NCI-H345 (cell line): ENCODE measurements at places on chromosomes 13 and 19.

- DNase-seq: no peak
These were observed 77.1 kb downstream of the DCLK1 start for GRCh38 chr13:36054041-36054440.

DNA sequence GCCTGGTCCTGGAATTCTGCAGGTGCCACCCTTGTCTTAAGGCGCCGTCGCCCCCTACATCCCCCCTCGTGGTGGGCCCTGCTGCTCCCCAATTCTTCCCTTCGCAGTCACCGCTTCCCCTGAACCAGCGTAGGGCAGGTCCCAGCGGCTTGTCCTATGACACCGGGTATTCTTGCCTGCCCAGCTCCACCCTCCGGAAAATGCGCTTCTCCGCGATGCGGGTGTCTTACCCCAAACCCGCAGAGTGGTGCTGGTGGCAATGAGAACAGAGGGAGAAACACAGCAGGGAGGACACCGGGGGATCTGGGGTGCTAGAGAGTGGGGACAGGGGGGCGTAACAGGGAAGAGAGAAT, 9.0 kb downstream of the ZNF808 start:
- no peak for DNase-seq

GRCh38 chr19:43564800-43565199, 10.5 kb downstream of the XRCC1 start:
- DNase-seq: no peak

- no peak for DNase-seq
These were observed 17.2 kb downstream of the PKN1 start for GRCh38 chr19:14450168-14450874.

DNA sequence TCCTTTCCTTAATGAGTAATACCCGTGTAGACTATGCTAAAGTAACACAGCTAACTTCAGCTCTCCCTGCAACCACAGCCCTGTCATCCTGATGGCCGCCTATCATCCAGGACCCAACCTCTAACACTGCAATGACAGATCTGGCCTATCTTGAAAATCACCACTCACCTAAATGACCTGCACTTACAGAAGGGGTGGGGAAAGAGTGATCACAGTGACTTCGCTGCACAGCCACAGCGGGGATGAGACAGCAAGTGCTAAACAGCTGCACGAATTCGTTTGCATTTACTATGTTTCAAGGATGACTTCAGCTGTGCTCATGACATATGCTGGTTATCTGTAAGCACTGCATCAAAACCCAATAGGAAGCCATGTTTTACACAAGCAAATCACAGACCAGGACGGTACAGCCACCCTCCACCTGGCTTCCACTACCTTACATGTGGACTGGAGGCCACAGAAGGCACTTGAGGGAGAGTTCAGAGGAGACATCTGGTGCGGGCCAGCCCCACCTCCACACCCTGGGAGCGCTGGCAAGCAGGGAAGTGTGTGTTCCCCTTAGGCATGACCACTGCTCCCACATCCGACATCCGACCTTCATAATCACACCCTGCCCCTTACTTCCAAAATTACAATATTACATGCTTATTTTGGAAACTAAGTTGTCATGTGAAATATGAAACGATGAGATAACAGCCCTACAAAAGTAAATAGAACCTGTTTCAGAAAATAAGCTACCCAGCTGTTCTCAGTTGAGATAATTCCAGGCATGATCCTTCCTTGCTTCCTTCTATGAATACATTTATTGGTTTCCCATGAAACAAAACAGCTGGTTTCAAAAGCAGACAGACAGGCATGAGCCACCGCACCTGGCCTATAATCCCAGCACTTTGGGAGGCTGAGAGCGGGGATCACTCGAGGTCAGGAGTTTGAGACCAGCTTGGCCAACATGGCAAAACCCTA, 95.7 kb downstream of the STK24 start:
- DNase-seq: no peak

GRCh38 chr19:38143847-38144246, 80.2 kb downstream of the DPF1 start:
- DNase-seq: no peak

DNA sequence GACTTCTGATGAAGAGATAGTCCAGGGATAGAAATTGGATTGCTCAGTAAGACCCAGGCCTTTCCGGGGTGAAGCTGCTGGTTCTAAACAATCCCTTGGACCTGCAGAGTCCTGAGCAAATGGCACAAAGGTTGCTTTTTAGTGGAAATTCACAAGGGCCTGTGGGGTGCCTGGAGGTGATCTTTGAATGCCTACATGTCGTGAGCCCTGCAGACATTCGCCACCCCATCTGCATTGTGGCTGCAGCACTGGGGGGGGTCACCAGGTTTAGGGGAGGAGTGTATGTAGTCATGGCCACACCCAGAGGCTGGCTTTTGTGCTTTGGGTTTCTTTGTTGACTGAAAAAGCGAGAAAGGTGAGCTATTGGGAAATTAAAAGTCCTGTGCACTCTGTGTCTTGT, 41.4 kb downstream of the SLC7A9 start:
- DNase-seq: no peak

- DNase-seq: no peak
These were observed 406.4 kb downstream of the FGF9 start for GRCh38 chr13:22077205-22077683.

- DNase-seq: no peak
These were observed 40.2 kb downstream of the CCNE1 start for GRCh38 chr19:29851769-29852521.

DNA sequence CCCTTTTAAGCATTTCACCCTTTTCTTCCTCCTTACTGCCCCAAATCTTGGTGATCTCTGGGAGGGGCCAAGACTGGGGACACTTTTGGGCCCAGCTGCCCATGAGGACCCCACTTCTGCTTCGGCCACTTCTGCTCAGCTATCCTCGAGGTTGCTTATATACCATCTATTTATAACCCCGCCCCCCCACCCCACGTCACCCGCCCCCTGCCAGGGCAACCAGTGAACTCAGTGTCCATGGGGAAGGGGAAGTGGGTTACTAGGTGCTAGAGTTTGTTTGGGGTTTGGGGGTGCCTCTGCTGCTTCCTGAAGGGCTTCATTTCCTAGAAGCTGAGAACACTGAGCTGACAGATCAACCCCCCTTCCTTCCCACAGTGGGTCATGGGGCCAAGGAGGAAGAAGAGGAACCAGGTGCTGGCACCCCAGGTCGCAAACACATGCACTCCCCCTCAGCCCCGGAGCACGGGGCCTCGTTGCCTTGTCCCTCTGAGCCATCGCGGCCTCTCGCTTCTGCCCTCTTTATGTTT, 6.1 kb upstream of the ADGRE5 start:
- DNase-seq: no peak

- DNase-seq: no peak
These were observed 78.3 kb downstream of the CYSLTR2 start for GRCh38 chr13:48731957-48732569.

DNA sequence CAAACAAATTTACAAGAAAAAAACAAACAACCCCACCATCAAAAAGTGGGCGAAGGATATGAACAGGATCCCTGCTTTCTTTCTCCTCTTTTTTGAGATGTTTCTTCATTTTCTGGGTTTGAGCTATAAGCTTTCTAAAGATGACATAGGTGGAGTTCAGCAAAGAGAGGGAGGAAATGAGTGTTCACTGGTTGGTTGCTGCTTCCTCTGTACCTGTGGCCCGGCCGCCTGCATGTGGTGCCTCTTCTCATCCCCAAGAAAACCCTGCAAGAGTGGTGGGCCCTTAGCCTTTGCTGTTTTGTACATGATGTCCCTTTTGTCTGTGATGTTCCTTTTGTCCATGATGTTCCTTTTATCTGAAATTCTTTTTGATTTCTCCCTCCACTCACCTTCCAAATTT, 178.4 kb upstream of the SERP2 start:
- DNase-seq: no peak
